ENCODE measurements at places on chromosomes 7 and 10. TPM values are rescaled to one million over a fixed set of nuclear protein-coding genes. Genes with fewer than 3 reads are reported as not detected.

The HMX2 gene
- total RNA-seq: not detected

The CHAT gene
- total RNA-seq: not detected

The ANKRD61 gene
- not detected for total RNA-seq

The ANKRD22 gene
- not detected for total RNA-seq

The WNT8B gene
- not detected for total RNA-seq

The NEUROG3 gene
- total RNA-seq: not detected

The SPDYE9 gene
- not detected for total RNA-seq

The TRIM74 gene
- total RNA-seq: not detected

All from articular chondrocyte of knee joint (primary cell).